ENCODE measurements at places on chromosomes 3 and 15.

DNA sequence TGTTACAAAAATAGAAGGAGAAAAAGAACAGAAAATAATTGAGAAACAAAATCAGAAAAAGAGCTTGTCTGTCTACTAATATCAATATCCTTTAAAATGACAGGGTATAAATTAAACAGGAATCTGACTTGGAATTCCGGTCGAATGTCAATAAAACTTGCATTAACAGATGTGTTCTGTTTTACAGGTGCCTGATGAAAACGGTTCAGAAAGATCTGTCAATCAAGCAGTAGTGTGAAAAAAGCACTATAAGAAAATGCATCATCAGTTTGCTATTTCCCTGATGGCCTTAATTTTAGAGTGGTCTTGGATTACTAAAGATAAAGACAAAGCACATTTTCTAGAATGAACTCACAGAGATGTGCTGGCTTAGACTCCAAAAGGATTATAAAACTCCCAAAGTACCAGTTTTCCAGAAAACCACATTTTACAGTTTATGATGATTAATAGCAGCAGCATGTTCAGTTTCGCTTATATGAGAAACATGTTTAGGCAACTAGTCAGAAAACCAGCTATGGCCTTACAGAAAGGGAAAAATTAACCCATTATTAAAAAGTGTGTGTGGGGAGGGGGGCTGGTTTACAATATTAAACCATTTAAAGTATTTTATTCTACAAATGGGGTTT, 8.2 kb upstream of the C3orf38 start:
- no peak for DNase-seq

DNA sequence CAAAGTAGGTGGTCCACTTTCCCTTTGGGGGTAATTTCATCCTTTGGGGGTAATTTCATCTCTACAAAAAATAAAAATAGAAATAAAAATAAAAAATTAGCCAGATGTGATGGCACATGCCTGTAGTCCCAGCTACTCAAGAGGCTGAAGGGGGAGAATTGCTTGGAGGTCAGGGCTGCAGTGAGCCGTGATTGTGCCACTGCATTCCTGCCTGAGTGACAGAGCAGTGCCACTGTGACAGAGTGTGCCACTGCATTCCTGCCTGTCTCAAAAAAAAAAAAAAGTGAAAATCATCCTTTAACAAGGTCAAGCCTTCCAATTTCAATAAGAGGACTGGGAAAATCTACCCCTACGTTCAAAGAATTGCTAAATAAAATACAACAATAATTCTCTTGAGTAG, 22.8 kb downstream of the SERP1 start:
- no peak for DNase-seq

- no peak for DNase-seq
Observed at GRCh38 chr3:73694983-73695757, 70.4 kb upstream of the PDZRN3 start.

GRCh38 chr3:16801698-16802097, 83.1 kb upstream of the PLCL2 start:
- no peak for DNase-seq

GRCh38 chr3:126061301-126062032, 22.5 kb downstream of the SLC41A3 start:
- no peak for DNase-seq

DNA sequence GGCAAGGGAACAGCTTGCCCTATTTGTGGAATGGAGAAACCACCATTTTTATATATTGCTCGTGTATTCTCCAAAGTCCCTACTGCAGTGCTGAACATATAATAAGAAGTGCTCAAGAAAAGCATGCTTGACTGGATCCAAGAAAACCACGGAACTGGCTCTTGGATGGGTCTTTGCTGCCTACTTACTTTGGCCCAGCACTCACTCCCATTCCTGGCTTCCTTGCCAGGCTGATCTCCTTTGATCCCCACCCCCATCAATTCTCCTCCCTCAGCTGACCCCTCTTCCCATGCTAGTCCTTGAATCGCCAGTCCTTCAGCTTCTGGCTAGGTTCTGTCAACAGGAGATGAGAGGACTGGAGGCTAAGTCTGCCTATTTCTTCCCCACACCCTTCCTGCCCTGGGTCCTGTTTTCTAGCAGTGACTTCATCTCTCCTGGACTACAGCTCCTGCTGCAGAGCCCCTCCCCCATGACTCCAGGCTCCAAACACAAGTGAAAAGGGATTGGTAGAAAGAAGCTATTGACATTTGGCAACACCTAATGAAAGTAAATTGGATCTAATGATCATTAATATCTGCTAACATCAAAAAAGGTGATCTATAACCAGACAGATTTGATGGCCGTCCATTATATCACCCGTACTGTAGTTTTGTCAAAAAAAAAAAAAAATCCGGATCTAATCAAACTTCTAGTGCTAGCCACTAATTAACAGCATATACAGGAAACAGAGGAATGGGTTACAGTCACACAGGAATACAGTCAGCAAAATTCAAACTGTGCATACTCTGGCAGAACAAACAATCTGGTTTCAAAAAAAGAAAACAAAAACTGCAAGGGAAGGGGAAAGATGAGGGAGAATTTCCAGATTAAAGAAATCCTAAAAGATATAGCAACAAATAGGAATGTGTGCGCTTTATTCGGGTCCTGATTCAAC, 7.8 kb downstream of the FAM240A start:
- no peak for DNase-seq

DNA sequence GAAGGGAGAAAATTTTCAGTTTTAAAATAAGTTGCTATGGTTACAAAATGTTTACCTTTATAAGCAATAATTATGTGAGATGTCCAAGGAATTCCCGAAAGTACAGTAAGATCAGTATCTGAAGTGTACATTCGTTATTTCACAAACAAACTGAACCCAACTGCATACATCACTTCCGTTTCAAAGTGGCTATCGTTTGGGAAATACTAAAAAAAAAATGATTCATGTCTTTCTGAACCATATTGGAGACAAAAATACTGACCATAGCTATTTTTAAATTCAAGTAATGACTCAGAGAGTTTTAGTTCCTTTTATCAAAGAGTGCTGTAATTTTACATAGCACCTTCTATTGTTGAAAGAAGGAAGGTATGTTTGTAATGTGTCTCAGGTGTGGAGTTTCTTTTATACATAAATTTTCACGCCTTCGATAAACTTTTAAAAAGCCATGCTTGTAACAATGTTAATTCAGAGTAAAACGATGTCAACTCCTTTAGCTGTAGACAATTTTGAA, 8.0 kb upstream of the ANKRD28 start:
- DNase-seq, result no peak

- DNase-seq, result no peak
Observed at GRCh38 chr3:119018690-119019463, 15.8 kb downstream of the IGSF11 start.

- DNase-seq, result no peak
Observed at GRCh38 chr3:31421314-31422048, 111.2 kb upstream of the STT3B start.

GRCh38 chr3:103968751-103969150, 1398.0 kb upstream of the ALCAM start:
- DNase-seq, result no peak

DNA sequence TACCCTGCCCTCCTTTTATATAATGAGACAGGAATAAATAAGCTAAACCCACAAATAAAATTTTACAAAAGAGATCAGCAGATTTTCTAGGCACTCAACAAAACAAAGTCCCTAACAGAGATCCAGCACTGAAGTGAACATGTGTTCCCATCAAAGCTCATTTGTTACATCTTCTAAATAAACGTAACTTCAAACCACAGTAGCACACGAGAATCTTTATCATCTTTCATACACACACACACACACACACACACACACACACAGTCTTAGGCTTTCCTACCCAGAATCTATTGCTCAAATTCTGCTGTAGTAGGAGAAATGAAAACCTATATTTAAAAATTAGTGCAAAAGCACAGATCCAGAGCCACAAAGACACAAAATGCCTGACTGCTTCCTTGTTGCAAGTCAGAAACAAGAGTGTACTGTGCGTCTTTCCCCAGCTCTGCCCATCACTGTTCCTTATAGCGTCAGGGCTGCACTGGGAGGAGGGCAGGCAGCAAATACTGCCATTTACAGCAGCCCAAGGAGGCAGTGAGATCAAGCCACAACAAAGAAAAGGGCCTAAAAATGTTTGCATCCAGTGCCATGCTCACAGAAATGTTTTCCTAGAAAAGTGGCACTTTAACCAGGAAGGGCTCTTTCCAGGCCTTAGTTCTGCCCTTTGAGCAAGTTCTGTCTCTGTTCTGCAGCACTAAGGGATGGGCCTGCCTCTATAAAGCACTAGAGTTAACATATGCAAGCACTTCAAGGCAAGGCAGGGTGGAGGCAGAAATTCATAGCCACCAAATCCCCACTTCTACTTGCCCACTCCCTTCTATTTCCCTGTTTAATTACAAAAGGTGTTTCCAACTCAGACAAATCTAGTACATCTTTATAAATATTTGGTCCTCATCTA, 6.0 kb downstream of the IP6K1 start:
- no peak for DNase-seq

GRCh38 chr3:130948929-130949328, 55.0 kb downstream of the ATP2C1 start:
- DNase-seq, result no peak

- DNase-seq, result no peak
Observed at GRCh38 chr15:71111181-71111565, 4.1 kb upstream of the THSD4 start.

DNA sequence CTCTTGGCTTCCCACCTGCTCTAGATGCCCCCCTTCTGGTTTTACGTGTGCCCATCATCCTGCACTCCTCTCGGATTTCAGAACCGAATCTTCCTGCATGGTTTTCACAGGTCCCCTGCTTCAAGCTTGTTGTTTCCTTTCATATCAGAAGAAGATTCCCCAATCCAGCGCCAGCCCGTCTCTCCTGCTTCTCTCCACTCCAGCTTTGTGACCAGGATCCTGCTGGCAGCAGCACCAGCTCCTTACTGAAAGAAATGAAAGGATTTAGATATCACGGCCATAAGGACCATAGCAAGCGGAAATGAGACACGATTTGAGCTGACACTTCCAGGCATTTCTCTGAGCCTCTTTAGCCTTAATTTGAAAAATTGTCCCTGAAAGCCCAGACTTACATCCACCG, 180.3 kb upstream of the UBE3A start:
- no peak for DNase-seq

DNA sequence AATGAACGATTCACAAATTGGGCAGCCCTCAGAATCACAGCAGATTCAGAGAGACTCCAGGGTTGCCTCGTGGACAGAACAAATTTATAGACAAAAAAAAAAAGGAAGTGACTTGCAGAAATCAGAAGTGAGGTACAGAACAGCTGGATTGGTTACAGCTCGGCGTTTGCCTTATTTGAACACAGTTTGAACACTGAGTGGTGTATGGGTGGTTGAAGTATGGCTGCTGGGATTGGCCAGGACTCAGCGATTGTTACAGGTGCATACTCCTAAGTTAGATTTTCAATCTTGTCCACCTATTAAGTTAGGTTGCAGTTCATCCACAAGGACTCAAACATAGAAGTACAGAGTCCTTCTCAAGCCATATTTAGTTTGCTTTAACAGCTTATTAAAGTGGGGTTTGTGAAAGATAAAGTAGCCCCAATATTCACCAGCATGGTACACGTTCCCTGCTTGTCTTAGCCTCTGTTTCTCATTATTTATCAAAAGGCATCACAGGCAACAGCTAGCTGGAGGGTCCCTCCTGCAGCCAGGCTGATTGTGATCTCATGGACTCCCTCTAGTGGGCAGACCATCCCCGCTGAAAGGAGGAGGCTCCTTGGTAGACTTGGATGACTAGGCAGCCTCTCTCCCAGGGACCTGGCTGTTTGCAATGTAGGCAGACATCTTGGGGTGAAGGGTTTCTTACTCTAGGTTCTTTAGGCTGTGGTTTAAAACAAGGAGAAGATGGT, 17.6 kb upstream of the ALDH1L1 start:
- peak; percentile 49 for DNase-seq

GRCh38 chr3:20574746-20575145, 388.7 kb upstream of the SGO1 start:
- DNase-seq, result no peak

- peak; percentile 53 for DNase-seq
Observed at GRCh38 chr3:55484801-55485791, 2.0 kb downstream of the WNT5A start.

DNA sequence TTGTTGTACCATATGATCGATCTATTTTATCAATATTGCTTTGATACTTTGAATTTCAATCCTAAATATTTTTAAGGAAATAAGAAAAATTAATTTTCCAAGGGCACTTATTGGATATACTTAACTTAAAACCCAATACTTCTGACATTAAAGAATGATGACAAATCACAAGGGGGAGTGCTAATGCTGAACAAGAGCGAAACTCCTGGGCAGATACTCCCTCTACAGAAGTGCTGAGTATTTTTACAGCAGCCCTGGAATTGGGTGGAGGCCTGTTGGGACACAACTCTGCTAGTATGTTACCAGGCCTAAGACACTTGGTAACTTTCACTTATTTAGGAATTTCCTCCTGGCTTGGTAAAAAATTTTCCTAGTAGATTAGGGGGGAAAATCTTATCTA, 46.2 kb downstream of the DENND6A start:
- no peak for DNase-seq

DNA sequence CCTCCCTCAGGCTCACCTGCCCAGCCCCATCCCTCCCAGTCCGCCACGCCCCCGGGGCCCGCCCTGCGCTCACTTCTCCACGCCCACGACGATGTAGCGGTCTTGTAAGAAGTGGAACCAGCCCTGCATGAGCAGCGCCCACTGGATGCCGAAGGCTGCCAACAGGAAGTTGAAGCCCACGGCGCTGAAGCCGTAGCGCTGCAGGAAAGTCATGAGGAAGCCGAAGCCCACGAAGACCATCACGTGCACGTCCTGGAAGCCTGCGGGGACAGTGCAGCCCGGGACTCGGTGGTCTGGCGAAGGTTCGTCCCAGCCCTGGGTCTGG, 9.7 kb downstream of the RHCG start:
- DNase-seq, result peak; percentile 54

GRCh38 chr3:143240886-143241285, 121.3 kb downstream of the CHST2 start:
- no peak for DNase-seq

DNA sequence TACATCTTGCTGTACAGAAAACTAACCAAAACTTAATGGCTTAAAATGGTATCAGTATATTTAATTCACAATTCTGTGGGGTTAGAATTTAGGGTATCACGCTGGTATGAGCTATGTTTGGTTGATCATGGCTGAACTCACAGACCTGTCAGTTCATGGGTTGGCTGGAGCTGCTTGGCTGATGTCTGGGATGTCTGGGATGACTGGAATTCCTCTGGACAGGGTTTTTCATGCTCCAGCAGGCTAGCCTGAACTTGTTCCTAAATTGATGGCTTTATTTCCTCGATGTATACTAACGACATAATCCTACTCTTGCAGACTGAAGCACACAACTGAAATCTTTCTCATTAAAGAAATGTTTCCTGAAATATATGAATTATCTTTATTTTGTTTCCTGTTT, 338.9 kb upstream of the GBE1 start:
- DNase-seq, result no peak

GRCh38 chr3:149366941-149367840, 10.3 kb downstream of the TM4SF1 start:
- no peak for DNase-seq

- no peak for DNase-seq
Observed at GRCh38 chr3:66363148-66363547, 137.7 kb downstream of the LRIG1 start.
